ENCODE measurements at places on chromosomes 11 and 22.

- no peak for DNase-seq
Measured at GRCh38 chr22:50208430-50208938, 7.7 kb downstream of the SELENOO start.

GRCh38 chr11:57094181-57094935 lies 87.4 kb upstream of the LRRC55 start:
- no peak for DNase-seq

DNA sequence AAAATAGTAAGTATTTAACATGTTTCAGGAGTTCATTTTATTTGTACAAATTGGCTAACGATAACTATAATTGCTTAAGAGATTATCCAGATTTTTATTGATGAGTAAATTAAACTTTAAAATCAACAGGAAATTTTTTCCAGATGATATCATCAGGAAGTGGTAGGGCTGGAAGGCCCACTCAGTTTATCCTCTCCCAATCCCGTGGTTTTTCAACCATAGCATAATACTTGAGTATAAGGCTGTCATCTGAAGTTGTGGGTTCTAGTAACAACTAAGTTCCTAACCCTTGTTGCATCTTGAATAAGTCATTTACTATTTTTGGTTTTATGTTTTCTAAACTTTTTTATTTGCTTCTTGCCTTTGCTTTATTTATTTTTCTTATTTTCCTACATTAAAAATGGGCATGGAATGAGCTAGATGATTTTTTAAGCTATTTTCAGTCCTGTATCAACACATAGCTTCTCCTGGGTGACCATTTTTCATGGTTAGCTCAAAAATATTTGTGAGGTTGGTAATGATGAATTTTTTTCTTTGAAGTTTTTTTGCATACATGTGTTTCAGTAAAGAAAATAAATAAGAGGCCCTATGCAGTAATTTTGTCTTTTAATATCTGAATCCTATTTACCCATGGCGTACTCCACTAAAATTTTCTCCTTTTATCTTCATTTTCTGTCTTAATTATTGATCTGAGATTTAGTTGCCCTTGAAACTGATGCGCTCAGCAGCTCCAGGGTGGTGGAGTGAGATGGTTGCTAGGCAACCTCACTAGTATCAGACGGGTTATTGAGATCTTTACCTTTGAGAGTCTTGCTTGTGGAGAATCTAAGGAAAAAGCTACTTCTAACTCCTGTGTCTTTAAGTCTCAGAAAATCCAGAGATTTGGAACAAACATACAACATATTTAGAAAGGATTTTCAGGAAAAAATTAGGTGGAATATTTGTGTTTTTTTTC lies 452.0 kb upstream of the CCDC179 start:
- DNase-seq = no peak

DNA sequence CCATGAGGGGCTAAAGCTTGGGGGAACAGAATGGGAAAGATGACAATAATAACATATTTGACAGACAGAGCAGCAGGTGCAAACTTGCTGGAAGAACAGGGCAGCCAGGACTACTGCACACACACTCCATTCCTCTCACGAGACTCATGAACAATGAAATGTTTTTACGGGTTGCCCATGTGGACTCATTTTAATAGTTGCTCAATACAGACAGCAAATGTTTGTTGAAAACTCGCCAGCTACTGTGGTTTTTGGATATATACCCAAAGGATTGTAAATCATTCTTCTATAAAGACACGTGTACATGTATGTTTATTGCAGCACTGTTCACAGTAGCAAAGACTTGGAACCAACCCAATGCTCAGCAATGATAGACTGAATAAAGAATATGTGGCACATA lies 10.3 kb downstream of the SYT13 start:
- no peak for DNase-seq

DNA sequence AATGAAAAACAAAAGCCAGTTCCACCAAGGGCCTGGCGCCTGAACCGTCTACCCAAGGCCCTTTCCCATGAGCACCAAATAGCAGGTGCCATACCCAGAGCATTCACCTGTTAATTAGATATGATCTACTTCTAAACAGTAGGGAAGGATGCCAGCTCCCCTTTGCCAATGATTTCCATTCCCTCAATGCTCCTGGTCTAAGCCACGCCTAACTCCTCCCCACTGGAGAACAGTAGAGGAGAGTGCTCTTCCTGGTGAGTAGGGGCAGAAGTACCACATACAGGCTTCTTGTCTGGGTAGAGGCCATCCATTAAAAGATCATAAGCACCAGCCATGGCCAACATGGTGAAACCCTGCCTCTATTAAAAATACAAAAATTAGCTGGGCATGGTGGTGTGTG lies 40.7 kb downstream of the PACSIN2 start:
- DNase-seq = no peak

GRCh38 chr11:66265531-66266377 lies 2.7 kb upstream of the RAB1B start:
- no peak for DNase-seq

DNA sequence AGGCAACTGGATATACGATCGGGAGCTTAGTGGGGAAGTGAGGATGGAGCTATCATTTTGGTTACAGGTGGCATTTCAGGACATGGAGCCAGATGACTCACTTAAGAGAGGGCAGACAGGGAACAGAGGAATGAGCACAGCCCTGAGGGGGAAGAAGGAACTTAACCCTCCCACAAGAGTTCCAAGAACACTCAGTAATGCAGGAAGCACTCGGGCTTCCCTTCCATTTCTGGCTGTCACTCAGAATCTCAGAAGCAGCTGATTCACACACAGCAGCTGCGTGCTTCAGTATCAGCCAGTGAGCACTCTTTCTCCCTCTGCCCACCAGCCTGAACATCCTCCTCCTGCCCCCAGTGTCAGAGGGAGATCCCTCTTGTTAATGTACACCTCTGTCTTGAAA lies 34.8 kb downstream of the EFCAB6 start:
- no peak for DNase-seq

DNA sequence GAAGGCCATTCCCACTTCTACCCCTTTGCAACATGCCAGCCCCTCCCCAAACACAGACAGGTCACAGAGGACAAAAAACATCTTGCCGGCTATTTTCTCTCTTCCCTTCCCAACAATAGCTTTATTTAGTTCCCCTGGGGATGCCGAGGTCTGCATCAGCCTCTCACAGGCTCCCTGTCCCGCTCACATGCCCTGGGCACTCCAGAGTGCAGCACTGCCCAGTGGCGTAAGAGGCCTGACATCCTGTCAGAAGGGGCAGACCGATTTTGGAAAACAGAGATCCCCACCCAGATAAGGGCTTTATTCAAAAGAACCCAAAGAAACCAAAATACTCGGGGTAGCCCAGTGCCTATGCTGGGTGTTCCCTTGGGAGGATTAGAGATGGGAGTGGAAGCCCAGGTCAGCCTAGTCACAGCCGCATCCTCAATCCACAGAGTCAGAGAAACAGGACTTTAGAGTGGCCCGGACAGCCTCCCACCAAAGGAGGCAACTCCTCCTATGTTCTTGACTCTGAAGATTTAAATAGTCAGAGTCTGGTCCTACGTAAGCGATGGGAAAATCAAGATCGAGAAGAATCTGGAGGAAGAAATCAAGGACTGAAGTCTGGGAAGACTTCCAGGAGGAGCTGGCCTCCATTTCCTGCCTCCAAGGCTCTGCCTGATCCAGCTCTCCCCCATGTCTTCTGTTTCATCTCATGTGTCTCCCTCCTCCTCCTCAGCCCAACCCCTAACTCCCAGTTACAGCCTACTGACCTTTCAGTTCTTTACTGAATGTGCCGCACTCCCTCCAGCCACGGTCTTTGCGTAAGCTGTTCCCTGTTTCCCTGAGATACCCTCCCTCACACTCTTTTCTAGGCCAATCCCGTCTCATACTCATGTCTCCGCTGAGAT lies 129.3 kb downstream of the FBXO7 start:
- no peak for DNase-seq

GRCh38 chr11:120326845-120327281 lies 1.8 kb downstream of the TLCD5 start:
- no peak for DNase-seq

- DNase-seq = peak; percentile 65
Measured at GRCh38 chr22:36331306-36331911, 56.4 kb downstream of the MYH9 start.

- DNase-seq = no peak
Measured at GRCh38 chr22:45608763-45609180, 62.9 kb upstream of the ATXN10 start.

DNA sequence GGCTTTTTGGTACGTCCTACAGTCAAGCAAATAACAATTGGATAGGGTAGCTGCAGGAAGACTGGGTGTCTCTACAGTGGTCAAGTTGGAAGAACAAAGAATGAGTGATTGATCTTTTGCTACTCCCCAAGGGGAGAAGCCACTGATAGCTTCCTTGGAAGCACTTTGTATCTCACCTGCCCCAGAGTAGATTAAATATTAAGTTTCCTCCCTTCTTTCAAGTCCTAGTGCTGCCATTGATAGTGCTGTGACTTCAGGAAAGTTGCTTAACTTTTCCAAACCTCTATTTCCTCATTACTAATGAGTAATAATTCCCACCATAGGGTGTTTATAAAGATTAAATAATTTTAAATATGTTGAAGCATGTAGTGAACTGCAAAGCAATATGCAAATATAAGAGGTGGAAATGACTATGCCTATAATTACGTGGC lies 35.6 kb upstream of the EHF start:
- no peak for DNase-seq

- DNase-seq = no peak
Measured at GRCh38 chr11:104908186-104908531, 9.9 kb upstream of the CASP12 start.

DNA sequence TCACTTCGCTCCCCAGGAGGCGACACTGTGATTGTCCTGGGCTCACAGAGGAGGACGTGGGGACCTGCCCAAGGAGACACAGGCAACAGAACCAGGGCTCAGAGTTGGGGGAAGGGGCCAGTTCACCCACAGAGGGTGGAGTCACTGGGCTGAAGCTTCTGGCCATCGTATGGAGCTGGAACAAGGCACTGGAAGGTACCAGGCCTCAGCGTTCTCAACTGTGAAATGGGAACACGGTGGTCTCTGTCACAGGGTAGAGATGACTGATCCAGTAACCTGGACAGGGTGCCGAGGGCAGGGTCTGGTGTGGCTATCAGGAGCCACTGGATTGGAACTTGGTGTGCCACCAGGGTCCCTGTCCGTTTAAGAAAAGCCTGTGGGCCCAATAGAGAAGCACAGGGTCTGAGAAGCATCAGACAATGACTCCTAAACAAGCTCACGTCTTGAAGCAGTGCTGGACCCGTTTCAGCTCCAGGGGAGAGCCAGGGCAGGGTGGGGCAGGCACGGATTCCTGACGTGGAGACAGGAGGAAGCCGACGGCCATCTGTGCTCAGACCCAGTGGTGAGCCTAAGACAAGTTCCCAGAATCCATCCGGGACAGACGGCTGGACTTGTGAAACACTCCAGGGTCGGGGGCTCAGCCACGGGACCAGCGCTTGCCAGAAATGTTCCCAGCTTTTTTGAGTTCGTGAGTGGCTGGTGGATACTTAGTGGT lies 25.0 kb upstream of the KCNQ1OT1 start:
- no peak for DNase-seq

- DNase-seq = no peak
Measured at GRCh38 chr11:2302306-2302895, 588 bp downstream of the TSPAN32 start.

GRCh38 chr11:67332081-67332691 lies 21.2 kb downstream of the POLD4 start:
- no peak for DNase-seq

DNA sequence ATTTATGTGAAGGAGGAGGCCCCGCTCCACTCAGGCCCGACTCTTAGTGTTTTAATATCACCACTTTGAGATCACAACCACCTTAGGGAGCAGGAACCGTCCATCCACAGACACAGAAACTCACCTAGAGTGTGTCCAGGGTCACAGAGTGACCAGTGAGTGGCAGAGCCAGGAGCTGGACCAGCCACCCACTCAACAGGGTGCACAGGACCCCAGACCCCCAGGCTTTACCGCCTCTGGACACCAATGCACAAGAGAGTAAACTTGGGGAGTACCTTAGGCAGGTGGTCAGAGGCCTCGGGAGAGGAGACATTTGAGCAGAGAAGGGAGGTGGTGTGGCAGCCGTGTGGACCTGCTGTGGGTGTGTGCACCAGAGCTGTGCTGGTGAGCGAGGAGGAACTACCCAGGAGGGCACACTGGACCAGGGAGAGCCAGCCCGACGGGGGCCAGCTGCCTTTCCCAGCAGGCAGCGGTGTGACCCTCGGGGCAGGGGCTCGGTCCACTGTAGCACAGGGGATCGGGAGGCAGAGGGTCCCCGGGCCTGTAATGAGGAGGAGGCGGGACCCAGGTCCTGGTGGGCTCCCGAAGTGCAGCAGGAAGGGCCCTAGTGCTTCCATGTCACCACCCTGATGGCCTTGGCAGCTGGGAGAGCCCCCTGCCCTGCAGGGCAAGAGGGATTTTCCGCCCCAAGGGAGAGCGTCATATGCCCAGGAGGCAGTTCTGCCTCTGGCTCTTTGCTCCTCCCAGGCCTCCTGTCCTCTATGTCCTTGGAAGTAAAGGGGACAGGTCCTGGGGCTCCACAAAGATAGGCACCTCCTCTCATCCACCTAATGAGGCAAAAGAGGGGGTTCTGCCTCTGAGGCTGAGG lies 7.5 kb upstream of the NLRP6 start:
- no peak for DNase-seq

DNA sequence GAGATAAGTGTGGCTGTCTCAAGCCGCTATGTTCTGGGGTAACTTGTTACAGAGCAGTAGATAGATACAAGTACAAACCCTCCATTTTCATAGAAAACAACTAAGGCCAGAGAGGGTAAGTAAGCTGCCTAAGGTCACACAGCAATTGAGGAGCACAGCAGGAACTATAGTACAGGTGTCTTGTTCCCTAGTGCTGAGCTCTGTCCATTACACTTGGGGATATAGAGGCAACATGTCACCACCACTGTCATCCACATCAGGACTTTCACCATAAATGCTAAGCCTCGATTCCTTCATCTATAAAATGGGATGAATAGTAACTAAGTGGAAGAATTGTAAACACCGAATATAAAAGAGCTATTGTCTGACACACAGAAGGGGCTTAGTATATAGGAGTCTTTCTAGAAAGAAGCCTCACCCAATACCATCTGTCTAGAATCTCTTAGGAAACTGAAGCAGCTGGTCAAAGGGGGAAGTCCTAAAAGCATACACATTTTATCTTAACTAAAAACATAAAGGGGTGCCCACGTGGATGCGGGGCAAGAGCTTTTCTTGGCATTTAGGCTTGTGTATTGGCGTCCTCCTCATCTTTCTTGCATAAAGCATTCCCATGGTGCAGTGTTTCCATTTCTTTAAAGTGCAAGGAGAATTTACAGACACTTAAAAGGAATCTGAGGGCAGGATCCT lies 93.8 kb upstream of the ALX4 start:
- no peak for DNase-seq

DNA sequence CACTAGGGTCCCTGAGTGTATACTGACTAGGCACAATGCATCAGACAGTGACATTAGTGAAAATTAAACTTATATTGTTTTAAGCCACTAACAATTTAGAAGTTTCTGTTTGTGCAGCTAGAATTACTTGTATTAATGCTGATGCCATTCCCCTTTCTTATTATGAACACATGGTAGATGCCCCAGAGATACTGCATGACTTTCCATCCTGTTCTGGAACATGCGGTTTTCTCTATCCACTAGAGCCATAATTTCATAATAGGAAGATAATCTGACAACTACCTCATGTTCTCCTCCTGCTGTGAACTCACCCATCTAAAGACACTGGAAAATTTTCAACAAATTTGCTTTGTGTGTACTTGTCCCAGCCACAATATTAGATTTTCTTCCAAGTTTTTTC lies 1256.4 kb downstream of the FAM181B start:
- no peak for DNase-seq

- DNase-seq = no peak
Measured at GRCh38 chr11:95776859-95777258, 12.7 kb downstream of the FAM76B start.

GRCh38 chr11:2360081-2360642 lies 16.9 kb upstream of the CD81 start:
- no peak for DNase-seq

Data from activated T-cell treated with anti-CD3 and anti-CD28 coated beads for 4 hours (primary cell).